ENCODE measurements at places on chromosomes 1 and 21.

DNA sequence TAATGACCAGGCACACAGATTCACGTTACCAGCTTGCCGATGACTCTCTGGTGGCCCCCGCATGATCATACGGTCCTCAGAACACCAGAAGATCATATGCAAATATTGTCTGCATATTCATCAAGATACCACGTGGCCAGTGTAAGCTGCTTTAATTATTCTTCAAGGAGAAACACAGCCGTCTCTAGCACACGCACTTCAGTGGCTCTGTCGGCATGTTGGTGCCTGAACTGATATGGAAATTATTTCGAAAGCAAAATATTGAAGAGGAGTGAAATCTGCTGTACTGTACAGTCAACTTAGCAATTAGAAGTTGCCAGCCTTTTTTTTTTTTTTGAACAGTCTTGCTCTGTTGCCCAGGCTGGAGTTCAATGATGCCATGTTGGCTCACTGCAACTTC, 5.9 kb upstream of the KIF26B start:
- no peak for DNase-seq

DNA sequence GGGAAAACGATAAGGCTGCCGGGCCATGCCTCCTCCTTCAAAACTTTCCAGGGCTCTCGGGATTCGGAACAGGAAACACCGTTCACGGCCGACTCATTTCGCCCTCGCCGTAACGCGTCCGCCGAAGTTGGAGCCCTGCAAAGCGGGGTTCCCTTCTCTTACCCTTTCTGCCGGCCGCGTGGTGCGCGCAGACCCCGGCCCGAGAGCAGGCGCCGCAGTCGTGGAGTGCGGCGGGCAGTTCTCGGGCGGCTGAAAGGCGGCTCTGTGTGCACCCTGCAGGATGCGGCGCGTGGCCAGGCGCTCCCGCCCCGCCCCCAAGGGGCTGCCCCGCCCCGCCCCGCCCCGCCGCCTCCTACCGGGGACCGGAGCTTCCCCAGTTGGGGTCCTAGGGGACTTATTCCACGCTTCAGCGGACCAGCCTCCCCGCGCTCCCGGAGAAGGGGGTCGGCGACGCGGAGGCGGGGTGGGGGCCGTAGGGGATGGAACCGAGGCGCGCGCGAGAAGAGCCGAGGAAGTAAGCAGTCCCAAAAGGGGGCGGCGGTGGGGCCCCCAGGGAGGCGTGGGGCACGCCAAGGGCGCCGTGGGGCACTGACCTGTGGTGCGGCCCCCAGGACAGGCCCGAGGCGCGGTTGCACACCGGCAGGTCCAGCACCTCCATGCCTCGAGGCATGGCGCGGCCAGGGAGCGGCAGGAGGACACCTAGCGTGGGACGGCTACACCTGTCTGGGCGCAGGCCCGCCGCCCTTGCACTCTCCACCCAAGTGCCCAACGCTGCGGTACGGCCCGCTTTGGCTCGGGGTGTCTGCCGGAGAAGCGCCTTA, at the start of gene MCOLN2:
Gene MCOLN2 (minus strand): TSS at position 268 of the 821 bp plus-strand sequence. CDS start 241 bp downstream, at position 27.
- DNase-seq: peak; percentile 60

DNA sequence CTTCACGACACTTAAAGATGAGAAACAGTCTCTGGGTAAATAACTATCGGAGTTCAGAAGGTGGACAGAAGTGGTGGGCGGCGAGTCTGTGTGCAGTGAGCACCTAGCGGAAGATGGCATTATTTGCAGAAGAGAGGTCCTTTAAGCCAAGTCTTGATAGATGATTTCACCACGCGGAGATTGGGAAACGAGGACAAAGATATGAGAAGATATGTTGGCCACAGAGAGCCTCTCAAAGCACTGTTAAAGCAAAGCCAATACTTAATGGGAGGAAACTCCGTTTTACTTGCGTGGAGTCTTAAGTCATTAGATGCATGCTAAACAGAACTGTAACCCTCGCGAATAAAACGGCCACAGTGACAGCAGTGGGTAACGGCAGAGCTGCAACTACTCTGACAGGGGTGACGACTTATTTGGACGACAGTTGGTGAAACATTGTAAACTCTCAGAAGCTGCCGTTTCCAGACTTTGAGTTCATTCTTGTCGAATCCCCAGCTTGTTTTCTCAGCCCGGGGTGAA, 577 bp upstream of the CEP350 start:
- DNase-seq: no peak

DNA sequence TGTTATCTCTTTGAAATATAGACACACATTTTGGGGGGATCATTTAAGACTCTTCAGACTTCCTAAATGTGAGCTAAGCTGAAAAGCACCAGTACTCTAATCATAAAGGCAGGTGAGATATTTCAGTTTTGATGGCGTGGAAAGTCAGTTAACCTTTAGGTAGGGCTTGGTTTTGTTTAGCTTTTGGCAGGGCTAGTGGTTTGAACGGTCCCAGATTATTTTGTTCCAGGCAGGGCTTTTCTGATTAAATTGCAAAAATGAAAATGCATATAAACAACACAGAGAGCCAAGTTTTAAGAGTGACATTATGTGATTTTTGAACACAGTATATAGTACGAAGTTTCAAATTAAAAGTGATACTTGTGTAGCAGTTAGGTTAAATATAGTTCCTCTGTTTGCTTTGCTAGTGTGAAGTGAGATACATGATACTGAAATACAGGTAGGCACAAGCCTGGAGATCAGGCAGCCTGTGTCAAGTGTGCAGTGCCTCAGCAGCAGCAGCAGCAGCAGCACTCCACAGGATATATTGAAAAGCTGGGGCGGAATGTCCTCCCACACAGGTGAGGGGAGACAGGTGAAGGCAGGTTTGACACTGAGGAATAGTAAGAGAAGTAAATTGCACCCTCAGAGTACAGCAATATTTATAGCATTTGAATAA, 47.4 kb downstream of the CAMTA1 start:
- no peak for DNase-seq

- DNase-seq: no peak
Observed at GRCh38 chr1:178126741-178127185, 32.9 kb downstream of the RASAL2 start.

DNA sequence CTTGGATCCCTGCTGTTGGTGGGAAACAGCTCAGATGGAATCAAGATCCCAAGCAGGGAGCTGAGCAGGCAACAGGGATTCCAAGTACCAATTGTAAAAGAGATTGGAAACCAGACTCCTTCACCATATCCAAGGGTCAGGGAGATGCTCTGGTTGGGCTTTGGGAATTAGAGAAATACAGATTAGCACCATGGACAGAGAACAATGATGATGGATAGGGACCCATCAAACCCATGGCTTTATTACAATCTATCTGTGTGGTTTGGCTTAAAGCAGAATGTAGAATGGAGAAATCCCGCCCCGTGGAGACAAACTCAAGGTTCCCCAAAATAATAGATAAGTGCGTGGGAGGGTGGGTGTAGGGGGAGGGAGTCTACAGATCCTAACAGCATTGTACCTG, 120.7 kb upstream of the CSF3R start:
- DNase-seq: no peak

Measured in H54 (cell line).